Motor neuron (in vitro differentiated cells): ENCODE measurements at places on chromosomes 12 and 14.

DNA sequence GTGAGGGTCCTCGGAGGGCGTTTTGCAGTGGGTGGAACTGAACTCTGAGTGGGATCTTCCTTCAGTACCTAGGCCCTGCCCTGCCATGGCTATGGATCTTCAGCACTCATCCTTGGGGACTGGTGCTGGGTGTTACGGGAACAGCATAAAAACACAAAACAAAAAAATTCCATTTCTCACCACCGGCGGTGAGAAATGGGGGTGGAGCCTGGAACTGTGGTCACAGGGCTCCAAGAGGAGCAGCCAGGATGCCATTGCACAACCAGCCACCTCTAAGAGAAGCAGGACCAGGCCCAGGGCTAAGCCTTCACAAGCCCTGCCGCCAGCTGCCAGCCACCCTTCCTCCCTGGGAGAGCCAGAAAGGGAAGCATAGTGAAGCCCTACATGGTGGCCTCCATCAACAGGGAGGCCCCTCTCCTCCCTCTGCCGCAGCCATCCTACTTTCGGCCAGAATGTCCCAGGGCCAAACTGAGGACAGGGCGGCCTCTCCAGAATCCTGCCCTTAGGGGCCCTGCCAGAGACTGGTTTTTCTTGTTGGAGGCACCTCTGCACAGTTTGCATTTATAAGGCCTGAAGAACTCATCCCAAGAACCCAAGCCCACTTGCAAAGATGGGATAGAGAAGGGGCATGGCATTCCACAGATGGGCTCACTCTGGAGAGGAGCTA is 76.5 kb downstream of the VCPKMT start:
- no peak for ATAC-seq

- ATAC-seq = no peak
Measured at GRCh38 chr14:24634158-24634557, at the start of gene GZMB. Gene GZMB, minus strand, starts transcription at chr14:24634190. Its CDS starts 30 bp downstream, at chr14:24634160.

GRCh38 chr12:77685112-77685511 is 145.6 kb upstream of the NAV3 start:
- peak; percentile 90 for ATAC-seq

GRCh38 chr12:42936991-42937390 is 347.4 kb upstream of the PRICKLE1 start:
- no peak for ATAC-seq

GRCh38 chr12:116332705-116333380 is 55.4 kb upstream of the MED13L start:
- ATAC-seq = no peak

DNA sequence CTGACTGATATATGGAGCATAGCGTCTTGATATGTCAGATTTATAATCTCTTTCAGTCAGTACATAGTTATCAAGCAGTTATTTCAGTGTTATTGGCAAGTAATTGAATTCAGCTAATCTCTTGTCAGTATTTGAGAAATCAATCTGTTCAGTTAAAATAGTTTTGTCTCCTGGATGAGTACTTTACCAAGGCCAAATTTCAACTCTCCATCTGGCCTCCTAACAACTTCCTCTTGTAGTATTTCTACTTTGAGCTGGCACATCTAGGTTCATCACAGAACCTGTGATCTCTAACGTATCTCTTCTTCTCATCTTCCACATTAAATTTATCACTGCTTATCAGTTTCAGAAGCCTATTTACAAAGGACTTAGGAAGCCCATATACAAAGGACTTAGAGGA is 690.5 kb downstream of the C12orf50 start:
- ATAC-seq = no peak

- no peak for ATAC-seq
Measured at GRCh38 chr14:59155886-59156285, 32.6 kb upstream of the DAAM1 start.

DNA sequence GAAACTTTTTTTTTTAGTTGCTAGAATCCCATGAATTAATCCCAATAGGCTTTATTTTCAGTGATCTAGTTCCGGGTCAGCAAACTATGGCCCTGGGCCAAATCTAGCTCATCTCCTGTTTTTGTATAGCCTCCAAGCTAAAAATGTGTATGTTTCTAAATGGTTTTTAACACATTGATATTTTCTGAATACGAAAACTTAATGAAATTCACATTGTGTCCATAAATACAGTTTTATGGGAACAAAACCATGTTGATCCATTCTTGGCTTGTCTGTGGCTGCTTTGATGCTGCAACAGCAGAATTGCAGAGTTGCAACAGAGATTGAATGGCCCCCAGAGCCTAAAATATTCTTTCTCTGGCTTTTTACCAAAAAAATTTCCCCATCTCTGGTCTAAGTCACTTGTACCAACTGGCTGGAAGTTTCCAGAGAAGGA is 47.5 kb downstream of the ZNF664 start:
- no peak for ATAC-seq

DNA sequence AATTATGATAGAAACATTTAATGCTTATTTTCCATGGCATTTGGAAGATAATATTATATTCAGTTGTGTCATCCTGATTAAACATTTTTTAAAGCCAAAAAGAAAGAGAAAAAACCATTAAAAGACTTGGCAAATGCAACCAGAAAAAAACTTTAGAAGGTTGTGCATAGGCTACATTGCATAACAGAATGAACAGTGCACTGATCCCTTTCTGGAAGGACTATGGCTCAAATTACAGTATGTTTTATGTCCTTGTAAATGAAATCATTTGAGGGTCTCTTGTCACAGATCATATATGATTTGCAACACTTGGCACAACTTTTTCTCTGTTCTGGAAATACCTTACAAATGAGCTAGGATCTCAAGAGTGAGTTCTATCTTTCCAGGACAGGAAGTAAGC is 275.2 kb upstream of the FLRT2 start:
- no peak for ATAC-seq

- peak; percentile 13 for ATAC-seq
Measured at GRCh38 chr14:101456246-101457175, 104.8 kb upstream of the DIO3 start.

DNA sequence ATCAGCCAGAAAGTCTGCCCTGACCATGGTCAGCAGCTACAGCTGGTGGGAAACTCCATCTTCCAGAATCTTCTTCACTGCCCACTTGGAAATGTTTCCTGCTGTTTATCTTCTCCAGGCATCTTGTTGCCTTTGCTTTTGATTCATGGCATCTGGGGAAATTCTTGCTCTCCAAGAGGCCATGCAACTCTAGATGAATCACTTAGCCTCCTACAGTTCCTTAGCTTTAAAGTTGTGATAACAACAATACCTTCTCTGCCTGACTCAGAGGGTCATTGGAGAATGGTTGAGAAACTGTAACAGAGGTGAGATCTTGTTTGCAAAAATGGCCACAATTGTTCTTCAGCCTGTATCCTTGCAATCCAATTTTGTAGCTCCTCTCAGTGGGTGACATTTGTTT is 121.0 kb upstream of the VRK1 start:
- no peak for ATAC-seq

DNA sequence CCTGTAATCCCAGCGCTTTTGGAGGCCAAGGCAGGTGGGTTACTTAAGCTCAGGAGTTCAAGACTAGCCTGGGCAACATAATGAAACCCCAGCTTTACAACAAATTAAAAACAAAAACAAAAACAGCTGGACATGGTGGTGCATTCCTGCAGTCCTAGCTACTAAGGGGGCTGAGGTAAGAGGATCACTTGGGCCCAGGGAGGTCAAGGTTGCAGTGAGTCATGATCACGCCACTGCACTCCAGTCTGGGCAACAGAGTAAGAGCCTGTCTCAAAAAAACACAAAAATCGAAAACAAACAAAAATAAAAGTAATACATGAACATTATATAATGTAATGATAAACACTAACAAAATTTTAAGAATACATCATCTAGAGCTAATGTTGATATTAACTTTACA is 46.2 kb upstream of the GRIP1 start:
- ATAC-seq = no peak

- peak; percentile 86 for ATAC-seq
Measured at GRCh38 chr14:75310295-75311111, 31.9 kb downstream of the FOS start.

DNA sequence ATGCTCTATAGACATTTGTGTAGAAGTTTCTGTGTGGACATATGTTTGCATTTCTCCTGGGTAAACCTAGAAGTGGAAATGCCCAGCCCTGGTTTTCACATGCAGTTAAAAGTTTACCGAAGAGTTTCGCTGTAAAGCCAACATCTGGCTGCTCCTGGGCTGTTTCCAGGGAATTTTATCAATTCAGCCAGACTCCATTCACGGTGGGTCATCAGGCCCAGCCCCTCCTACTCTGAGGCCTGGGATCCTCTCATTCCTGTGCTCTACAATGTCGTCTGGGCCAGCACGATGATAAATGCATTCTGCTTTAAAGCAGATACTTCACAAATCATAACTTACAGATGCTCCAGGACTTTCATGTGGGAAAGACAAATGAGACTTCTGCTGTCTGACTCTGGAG is 7.1 kb downstream of the NUAK1 start:
- ATAC-seq = no peak

- ATAC-seq = no peak
Measured at GRCh38 chr12:82756303-82756702, 69.6 kb downstream of the TMTC2 start.

DNA sequence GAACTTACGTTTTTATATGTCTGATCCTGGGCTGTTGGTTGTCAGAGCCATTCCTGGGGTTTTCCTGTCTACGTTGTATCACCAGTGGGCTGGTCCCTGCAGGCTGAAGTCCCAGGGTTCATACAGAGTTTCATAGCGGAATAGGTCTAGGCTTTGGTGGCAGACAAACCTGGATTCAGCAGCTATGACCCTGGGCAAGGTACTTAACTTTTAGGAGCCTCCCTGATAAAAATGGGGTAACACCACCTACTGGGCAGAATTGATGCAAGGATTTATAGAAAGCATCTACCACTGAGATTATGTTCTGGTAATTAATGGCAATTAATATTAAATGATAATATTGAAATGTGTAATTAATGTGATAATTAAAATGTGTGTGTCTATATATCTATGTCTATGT is 141.2 kb downstream of the SYNE2 start:
- no peak for ATAC-seq

- ATAC-seq = no peak
Measured at GRCh38 chr14:33369972-33370371, 431.3 kb downstream of the NPAS3 start.
